COR-L47 (cell line): ENCODE measurements at places on chromosomes 1 and 21.

- DNase-seq = peak; percentile 41
These were observed 754 bp upstream of the LSS start for GRCh38 chr21:46229133-46229922.

- DNase-seq = no peak
These were observed 993 bp downstream of the PDZK1 start for GRCh38 chr1:145706086-145706664.

DNA sequence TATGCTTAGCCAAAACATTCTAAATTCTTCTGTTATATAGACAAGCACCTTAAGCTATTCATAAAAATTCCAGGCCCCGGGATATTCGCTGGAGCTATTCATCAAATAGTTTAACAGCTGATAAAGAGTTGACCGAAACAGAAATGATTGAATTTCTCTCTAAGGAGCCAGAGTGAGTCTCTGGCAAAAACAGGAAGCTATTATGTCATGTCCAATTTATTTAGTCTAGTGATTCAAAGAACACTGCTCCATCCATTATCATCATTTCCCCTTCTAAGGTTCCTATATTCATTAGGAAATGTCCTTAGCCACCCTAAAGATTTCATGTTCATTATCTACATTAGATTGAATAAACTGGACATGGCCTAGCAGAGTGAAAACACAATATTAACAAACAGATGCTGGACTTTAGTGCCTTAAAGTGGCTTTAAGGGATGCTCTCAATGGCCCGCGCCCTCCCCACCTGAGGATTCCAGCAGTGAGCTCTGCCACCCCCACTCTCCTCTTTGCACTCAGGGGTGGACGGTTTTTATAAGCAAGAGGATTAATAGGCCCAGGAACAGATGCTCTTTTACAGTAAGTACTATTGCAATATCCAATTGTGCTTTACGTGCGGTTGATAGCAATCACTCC, 122.1 kb upstream of the RGS1 start:
- DNase-seq = no peak

DNA sequence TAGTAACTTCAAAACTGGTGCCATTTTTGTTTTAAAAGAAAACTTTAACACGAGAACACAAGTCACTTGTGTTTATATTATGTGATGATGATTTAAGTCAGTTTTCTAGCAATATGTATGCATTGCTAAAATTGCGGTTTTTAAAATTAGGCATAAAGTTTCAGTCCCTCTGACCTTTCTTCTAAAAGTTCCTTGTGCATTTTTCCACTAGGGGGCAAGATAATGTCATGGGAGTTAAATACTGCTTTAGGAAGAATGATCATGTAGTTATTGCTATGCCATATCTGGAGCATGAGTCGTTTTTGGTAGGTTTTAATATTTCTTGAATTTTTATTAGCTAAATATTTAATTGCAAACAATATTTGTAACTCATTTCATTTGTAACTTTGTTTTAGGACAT, 10.7 kb downstream of the CDC7 start:
- peak; percentile 10 for DNase-seq

- DNase-seq = no peak
These were observed 44.0 kb downstream of the ATP6V1G3 start for GRCh38 chr1:198496216-198497143.

- no peak for DNase-seq
These were observed 148.3 kb downstream of the ACTL8 start for GRCh38 chr1:17903386-17903785.

DNA sequence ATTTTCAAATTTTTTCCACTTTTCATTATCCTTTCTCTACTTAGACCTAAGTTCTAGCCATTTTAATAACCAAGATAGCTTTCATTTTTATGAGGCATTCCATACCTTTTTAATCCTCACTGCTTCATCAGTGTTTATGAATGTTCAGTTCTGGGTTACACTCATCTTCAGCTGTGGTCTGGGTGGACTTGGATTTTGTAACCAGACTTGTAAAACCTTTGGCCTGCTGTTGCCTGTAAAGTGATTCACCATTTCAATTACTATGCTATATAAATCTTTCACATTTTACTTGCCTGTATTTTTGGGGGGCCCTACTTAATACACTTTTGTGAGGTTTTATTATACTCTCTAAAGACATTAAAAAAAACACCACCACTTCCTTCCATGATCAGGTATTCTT, 46.2 kb downstream of the USP25 start:
- DNase-seq = no peak

DNA sequence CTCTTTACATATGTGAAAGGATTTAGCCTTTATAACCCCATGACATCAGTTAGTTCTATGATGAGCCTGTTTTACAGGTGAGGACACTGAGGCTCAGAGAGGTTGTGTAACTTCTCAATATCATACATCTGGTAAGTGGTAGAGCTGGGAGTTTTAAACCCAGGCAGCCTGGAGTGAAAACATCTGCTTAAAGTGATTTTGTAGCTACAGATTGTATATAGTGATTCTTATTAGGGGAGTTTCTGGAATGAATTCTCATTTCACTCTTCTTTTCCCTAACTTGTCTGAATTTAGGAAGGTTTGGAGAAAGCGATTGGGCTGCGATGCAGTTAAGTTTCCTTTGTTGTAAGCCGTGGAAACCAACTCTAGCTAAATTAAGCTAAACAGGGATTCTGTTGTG, 175.6 kb downstream of the CAMTA1 start:
- DNase-seq = no peak

GRCh38 chr1:110475362-110476027, 24.5 kb downstream of the PROK1 start:
- DNase-seq = no peak

GRCh38 chr1:91884459-91885212, 1.3 kb downstream of the TGFBR3 start:
- no peak for DNase-seq
